Neural progenitor cell (in vitro differentiated cells): ENCODE measurements at places on chromosomes 12 and 14. TPM values are rescaled to one million over a fixed set of nuclear protein-coding genes. Genes with fewer than 3 reads are reported as not detected.
A peak's percentile ranks its signal among the peaks of the same experiment; 100 is the strongest.

COX8C gene
- not detected in 2 replicates for total RNA-seq

KRT72 gene
- not detected in 2 replicates for total RNA-seq

TAS2R10 gene
- total RNA-seq = 0.87 and 1.4 TPM in 2 replicates

SMCO2 gene
- not detected in 2 replicates for total RNA-seq

DNA sequence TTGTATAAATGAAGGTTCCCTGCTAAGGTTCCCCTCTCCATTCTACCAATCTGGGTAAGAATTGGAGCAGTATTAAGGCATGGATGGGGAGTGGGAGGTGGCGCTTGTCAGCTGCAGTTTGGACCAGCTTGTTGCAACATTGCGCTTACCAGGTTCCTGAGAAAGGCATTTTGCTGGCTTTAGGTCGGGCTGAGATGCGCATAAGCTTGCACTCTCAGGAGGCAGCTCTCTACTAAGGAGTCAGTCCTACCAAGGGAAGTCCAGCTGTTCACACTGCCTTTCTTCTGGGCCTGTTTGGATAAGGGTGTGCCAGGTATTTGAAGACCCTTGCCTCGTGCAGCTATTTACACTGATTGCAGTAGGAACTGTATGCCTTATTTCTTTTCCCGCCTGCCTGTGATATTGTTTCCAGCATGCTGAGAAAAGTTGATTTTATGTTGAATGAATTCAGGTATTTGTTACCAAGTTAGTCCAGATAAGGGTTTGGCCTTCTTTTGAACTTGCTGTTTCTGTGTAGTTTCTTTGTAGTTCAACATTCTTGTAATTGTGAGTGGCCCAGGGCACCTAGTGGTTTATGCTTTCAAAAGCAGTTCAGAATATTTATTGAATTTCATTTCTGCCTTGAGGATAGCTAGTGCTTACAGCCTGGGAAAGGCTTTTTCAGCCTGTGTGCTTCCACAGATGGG lies 2.6 kb downstream of the MLEC start:
- no peak for DNase-seq

DNA sequence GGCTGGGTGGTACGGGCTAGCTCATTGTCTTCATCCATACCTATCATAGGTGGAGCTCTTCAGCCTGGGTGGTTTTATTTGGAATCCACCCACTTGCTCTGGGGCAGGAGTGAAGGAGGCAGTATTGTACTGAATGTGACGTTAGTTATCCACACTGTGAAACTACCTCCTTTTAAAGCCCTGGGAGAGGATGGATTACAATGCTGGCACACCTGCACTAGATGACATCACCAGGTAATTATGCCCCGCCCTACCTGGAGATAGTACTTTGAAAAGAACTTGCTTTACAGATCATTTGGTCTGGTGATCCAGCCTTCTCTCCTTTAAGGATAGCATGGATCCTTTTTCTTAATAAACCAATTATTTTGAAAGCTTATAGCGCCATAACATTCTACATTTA lies 78.0 kb downstream of the B4GALNT3 start:
- DNase-seq = no peak

DNA sequence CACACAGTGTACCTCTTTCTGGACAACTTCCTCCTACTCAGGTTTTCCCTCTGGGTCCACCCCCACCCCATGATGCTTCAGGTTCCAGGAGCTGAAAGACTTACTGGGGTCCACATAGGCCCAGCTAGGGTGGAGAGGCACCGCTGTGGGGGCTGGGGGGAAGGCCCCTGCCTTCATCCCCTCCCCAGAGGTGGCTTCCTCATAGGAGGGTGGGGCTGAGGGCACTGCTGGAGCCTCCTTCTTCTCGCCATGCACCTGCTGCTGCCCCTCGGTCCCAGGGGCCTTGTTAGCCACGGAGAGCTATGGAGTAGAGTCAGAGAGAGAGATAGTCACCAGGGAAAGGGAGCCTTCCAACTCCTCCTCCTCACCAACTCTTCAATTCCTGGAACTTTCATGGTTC lies 2.7 kb downstream of the FAIM2 start:
- no peak for DNase-seq

GRCh38 chr12:107384645-107385044 lies 291.3 kb upstream of the CRY1 start:
- no peak for DNase-seq

CNTN1 gene
- total RNA-seq = 0.17 and 0.22 TPM in 2 replicates

PXN gene
- total RNA-seq = 8.2 and 19.3 TPM in 2 replicates

DNA sequence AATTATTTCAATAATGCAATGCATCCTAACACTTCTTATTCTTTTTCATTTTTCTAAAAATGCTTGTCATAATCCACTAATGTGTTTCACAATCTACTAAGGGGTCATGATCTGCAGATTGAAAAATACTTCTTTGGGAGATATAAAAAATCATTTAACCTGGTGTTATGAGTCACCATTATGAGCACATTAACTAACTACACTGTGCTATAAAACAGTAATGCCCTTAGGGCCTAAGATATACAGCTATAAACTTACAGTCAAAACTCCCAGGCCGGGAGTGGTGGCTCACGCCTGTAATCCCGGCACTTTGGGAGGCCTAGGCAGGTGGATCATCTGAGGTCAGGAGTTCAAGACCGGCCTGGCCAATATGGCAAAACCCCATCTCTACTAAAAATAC lies 14.2 kb downstream of the ATXN2 start:
- no peak for DNase-seq

DNA sequence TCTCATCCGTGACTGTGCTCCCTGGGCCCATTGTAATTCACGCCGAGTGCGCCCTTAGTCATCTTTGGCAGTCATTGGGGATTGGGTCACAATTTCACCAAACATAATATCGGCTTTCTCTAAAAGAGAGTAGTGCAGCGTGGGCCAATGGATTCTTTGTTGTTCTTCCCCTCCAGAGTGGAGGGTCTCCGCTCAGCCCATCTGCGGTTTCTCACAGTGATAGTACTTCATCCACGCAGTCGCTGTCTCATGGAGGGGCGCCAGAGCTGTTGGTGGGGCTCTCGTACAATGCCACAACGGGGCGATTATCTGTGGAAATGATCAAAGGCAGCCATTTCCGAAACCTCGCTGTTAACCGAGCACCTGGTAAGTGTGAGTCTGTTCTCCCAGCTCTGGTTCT lies 321.8 kb downstream of the SNAPC1 start:
- no peak for DNase-seq

DNA sequence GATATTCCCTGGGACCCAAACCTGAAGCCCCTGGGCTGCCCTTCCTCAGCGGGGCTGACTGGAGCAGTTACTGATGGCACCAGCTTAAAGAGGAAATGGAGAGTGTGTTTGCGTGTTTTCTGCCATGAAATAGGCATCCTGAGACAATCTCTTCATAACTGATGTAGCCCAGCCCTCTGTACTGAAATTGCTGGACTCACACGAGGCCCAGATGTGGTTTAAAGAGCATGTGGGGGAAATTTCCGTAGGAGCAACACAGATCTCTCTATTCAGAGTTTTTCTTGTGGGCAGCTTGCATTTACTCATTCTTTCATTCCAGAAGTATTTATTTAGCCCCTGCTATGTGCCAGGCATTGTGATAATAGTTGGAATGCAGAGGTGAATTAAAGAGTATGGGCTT lies 782.1 kb upstream of the TBX3 start:
- no peak for DNase-seq

- DNase-seq = no peak
Measured at GRCh38 chr12:124730455-124730932, 133.2 kb downstream of the SCARB1 start.

GRCh38 chr14:21965042-21965441 lies 291.4 kb upstream of the OR4E1 start:
- no peak for DNase-seq

DNA sequence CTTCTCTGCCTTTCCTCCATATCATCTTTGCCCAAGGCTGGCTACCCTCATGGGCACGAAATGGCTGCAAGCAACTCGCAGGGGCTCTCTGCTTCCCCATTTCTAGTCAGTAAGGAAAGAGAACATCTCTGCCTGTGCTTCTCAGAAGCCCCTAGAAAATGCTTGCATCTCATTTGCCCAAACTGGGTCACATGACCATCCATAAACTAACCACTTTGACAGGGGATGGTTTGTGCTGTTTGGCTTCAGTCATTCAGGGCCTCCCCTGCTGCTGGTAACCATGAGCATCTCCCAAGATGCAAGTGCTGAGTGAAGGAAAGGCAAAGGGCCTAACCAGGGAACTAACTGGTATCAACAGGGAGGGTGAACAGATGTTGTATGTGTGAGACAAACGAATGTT lies 91.1 kb downstream of the CCDC60 start:
- no peak for DNase-seq

- no peak for DNase-seq
Measured at GRCh38 chr14:60845523-60845922, 111.0 kb downstream of the MNAT1 start.

GRCh38 chr12:128543460-128543859 lies 276.5 kb downstream of the TMEM132C start:
- DNase-seq = peak; percentile 43

- no peak for DNase-seq
Measured at GRCh38 chr14:97709552-97709951, 912.4 kb downstream of the VRK1 start.
